ENCODE measurements at places on chromosomes 16 and 17.
A peak's percentile ranks its signal among the peaks of the same experiment; 100 is the strongest.

DNA sequence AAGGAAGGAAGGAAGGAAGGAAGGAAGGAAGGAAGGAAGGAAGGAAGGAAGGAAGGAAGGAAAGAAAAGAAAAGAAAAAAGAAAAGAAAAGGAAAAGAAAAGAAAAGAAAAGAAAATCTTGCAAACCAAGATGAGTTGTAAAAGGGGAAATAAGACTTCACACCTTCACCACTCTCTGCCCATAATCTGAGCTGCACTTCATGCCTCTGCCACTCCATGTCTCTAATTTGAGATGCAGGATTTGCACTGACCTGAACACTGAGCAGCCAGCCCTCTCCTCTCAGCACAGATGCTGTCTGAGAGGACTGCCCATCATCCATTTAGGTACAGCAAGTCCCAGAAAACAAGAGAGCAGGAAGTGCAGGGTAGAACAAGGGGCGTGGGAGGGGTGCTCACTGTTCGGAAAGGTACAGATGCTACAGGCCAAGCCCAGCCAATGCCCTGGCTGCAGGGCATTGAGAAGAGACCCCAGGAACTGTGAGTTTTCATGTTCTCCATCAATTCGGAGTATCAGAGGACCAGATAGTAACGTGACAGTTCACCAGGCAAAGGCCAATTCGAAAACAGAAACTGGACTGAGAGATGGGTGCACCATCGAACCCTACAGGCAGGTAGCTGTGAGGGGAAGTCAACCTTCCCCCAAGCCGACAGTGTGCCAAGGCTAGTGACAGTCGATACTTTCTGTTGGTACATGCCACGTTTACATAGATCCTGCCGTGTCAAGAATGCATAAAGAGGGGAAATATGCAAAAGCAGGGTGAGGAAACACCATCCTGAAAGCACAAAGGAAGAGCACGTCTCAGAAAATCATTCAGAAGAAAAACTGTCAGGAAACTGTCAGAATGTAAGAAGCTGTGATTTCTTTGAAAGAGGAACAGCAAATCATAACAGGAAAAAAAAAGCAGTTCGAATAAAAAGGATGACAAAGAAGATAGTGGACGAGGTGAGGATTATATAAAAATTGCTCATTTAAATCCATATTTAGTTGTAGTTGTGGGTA, 142.0 kb upstream of the RCVRN start:
- DNase-seq = no peak

- DNase-seq = no peak
Observed at GRCh38 chr16:11620243-11621003, 33.7 kb upstream of the LITAF start.

- peak; percentile 95 for DNase-seq
Observed at GRCh38 chr16:84754353-84754856, 54.6 kb downstream of the USP10 start.

- no peak for DNase-seq
Observed at GRCh38 chr16:1713331-1713730, 7.3 kb downstream of the MAPK8IP3 start.

- DNase-seq = no peak
Observed at GRCh38 chr17:28478712-28479615, 5.5 kb downstream of the SLC13A2 start.

DNA sequence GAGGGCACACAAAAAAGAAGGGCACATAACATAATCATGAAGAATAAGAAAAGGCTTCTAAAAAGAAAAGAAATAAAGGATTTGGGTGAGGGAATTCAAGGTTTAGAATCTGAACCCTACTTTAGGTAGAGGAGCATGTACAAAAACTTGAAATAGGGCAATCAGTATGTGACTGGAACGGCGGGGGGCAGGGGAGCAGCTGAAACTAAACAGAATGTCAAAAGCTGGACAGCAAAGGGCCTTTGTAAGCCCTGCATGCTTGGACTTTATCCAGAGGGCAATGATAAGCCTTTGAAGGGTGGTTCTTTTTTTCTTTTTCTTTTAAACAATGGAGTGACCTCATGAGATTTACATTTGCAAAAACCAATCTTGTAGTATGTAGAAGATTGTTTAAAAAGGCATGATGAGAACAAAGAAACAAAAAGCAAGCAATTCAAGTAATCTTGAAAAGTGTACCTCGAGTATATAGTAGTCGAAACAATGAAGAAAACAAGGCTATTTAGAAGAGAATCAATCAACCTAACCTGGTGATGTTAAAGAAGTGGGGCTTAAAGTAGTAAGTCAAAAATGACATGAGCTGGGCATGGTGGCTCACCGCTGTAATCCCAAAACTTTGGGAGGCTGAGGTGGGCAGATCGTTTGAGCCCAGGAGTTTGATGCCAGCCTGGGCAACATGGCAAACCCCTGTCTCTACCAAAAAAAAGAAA, 46.7 kb upstream of the ANKFY1 start:
- DNase-seq = no peak

DNA sequence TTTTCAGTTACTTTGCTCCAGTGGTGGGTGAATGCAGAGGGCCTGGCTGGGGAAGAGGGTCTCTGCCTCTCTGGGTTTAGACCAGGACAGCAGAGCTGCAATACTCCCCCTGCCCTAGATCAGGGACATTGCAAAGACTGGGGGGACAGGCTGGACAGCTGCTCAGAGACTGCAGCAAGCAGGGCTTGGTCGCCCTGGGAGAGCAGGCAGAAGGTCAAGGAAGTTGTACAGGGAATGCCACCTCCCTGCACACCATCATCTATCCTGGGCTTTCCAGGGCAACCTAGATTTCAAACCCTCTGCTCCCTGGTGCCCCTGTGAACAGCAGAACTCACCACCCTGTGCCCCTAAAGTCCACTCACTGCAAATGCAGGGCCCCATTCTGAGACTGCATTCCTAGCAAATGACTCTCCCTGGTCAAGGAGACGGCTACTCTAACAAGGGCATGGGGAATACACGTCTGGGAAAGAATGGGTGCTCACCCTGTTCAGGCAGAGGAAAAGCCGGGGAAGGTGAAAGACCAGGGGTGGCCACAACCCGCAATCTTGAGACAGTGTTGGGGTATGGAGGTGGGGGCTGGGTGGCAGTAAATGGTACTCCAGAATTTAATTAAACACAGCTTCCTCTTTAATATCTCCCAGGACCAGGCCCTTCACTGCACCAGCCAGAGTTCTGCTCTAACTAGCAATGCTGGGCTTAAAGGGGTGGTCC, 1.0 kb downstream of the KIFC3 start:
- no peak for DNase-seq

DNA sequence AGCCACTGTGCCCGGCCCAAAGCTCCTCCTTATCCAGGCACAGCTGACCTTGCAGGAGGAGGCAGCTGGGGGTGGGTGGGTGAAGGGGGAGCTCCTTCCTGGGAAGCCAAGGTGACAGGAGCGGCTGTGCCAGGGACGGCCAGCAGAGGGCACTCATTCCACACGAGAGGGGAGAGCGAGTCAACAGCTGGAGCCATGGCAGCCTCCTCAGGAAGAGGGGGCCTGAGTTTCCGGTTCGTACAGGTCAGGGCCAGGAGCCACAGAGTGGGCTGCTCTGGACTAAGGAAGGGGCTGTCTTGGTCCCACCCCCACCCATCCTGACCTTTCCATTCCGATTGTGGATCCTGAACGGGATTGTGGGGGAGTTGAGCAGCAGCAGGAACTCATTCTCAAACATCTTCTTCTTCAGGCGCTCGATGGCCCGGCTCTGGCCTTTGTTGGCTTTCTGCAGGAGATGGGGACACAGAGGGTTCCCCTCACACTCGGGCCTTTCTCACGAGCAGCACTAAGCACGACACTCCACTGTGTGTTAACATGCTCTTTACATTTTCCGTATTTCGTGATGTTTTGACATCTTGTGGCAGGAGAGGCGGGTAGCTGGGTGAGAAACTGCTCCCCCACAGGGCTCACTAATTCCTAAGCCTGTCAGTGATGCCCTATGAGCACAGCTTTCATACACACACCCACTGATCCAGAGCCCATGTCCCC, 61.6 kb downstream of the TIMM22 start:
- peak; percentile 28 for DNase-seq

GRCh38 chr16:87715658-87716057, 50.1 kb downstream of the KLHDC4 start:
- no peak for DNase-seq

- DNase-seq = no peak
Observed at GRCh38 chr17:42268236-42268635, 8.0 kb downstream of the STAT5B start.

DNA sequence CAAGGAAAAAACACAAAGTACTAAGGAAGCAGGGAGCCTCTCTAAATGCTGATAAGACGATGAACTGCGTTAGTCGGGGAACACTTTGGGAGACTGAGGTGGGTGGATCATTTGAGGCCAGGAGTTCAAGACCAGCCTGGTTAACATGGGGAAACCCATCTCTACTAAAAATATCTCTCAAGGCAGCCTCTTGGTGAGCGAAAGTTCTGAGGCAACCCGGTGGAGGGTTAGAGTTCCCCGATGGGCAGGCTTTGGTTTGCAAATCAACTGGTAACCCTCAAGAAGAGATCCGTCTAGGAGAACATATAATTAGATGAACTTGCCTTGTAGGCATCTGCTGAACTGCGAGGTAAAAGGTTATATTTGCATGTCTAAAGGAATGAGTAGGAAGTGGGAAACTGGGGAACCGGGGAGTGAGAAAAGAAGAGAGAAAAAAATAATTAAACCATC, 44.6 kb downstream of the WSB1 start:
- DNase-seq = no peak

DNA sequence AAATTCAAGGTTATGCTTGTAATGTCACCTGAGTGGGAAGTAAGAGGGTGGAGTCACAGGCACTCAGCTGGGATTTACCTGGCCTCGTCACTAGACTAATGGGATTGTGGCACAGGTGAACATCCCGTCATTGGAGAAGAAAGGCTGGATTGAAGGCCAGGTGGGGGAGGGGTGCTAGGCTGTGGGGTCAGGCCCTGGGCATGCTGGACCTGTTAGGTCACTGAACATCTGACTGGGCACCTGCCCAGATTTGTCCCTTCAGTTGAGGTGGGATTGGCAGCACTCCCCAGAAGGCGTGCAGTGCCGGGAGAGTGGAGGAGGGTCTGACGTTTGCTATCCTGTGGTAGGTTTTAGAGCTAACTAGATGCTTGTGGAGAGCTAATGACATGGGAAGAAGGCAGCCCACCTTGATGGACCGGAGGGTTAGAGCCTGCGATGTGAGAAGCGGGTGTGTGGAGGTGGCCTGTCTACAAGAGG, 161.5 kb upstream of the ZNF267 start:
- DNase-seq = no peak

- no peak for DNase-seq
Observed at GRCh38 chr17:56514264-56514663, 79.2 kb upstream of the NOG start.

DNA sequence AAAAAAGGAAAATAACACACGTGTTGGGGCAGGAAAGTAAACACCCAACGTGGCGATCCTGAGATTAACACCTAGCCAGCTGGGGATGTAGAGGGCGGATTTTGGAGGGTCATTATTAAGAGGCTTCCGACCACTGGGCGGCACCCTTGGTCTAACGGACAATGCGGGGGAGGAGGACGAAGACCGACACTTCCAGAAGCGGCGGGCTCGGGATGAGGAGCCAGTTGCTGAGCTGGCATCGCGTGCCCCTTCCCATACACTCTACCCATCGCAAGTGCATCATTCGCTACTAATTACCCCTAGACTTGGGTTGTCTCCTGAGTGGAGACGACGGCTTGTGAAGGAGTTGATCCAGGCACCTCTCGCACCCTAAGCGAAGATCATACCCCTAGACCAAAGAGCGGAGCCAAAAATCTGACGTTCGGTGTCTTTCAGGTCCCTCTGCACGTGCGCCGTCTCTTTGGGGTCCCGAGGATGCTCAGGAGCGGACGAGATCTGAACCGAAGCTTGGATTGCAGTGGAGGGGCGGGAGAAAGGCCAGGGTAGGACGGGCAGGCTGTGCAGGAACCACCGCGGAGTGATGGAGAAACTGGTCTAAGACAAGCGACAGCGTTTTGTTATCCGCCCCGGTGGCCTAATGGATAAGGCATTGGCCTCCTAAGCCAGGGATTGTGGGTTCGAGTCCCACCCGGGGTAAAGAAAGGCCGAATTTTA, 17.6 kb downstream of the ZNF213 start:
- peak; percentile 84 for DNase-seq

DNA sequence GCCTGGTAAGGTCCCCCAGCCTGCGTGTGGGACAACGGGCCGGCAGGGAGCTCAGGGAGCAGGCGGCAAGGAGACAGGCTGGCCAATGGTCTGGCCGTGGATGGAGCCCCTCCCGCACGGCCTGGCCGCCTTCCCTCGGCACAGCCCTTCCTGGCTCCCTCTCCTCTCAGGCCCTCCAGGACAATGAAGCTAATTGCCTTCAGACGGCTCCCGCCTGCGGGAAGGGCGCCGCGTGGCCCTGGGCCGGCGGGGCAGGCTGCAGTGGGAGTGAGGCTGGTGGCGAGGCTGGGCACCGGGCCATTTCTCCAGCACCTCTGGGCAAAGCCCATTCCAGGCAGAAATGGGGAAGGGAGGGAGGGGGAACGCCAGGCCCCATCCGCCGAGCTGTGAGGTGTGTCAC, 50.9 kb downstream of the ENGASE start:
- DNase-seq = no peak

DNA sequence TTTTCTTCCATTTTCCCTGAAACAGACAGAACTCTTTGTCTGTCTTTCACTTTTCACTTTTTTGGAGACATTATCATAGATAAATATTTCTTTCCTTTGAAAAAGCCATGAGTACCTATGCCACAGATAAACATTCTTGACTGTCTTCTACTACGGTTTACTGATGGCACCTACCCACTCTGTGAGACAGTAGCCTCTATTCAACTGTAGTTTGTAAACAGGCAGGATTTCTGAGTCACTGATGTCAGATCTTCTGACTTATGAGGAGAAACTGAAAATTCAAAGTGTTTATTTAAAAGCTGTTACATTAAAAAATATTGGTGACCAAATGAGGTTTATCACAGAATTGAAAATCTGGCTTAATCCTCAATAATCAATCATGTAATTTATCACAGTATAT, 658.4 kb downstream of the TOX3 start:
- no peak for DNase-seq

- no peak for DNase-seq
Observed at GRCh38 chr17:75039238-75039637, 7.5 kb downstream of the ATP5PD start.

DNA sequence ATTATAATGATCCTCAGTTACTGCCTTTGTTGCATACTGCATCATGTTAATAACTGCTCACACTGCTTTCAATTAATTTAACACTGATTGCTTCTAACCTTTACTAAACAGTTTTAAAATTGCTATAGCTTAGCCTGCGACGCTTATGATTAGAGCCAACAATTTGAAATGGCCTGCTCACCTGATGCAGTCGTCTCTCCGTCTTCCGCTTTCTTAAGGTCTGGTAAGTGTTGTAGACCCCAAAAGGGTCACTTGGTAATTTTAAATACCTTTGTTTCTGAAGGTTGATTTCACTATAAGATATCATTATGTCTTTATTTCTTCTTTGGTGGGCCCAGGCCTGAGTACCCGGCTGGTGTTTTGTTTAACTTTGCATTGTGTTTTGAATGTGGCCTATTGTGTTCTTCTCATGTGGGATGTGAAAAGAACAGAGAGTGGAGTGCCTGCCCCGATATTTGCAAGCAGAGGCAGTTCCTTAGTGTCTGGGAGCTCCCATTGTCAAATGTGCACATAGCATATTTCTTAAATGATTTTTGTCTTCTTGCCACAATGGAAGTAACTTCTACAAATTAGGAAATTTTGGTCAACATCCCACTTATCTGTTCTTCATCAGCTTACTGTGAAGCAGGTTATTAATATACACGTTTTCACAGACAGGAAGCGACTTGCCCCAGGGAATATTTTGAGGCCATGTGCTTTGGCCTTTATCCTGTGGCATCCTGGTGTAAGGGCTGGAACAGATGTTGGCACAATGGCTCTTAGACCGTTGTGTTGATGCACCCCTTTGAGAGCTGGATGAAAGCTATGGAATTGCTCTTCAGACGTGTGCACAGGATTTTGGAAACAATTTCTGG, 2.9 kb downstream of the PHKB start:
- no peak for DNase-seq

- no peak for DNase-seq
Observed at GRCh38 chr16:70745536-70746025, 55.4 kb downstream of the VAC14 start.

Measured in NCI-H510A treated with DMSO at 0.1 percent for 48 hours (cell line).